GM12891 (cell line): ENCODE measurements at places on chromosomes 3 and 15.

- no peak for DNase-seq
Observed at GRCh38 chr3:72982609-72983366, 13.8 kb upstream of the PPP4R2 start.

DNA sequence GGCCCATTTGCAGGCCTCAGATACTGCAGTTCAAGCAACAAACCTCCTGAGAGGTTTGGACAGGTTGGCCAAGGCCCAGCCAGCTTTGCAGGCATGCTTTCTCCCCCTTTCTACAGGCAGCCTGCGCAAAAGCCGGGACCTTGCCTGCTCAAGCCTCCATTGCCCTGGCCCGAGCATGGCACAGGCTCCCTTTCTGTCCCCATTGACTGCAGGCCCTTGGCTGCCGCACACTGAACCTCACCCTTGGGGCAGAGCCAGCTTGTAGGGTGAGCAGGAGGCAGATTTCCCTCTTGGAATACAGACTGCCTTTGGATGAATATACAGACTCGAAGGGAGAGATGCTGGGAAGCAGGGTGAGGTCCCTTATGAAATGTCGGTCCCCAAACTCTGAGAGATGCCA is 461.7 kb upstream of the PROK2 start:
- DNase-seq, result no peak

DNA sequence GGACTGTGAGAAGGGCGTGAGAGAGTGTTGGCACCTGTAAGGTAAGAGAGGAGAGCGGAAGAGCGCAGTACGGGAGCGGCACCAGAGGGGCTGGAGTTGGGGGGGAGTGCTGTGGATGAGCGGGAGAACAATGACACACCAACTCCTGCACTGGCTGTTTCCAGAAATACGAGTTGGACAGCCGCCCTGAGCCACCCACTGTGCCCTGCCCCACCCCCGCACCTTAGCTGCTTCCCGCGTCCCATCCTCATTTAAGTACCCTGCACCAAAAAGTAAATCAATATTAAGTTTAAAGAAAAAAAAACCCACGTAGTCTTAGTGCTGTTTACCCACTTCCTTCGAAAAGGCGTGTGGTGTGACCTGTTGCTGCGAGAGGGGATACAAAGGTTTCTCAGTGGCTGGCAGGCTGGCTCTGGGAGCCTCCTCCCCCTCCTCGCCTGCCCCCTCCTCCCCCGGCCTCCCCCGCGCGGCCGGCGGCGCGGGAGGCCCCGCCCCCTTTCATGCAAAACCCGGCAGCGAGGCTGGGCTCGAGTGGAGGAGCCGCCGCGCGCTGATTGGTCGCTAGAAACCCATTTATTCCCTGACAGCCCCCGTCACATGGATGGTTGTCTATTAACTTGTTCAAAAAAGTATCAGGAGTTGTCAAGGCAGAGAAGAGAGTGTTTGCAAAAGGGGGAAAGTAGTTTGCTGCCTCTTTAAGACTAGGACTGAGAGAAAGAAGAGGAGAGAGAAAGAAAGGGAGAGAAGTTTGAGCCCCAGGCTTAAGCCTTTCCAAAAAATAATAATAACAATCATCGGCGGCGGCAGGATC is at the start of gene SOX2:
TSS of gene SOX2 (plus strand) at position 601 of the 811 bp plus-strand sequence. CDS start 436 bp downstream, outside the sequence.
- DNase-seq, result peak; percentile 57

- no peak for DNase-seq
Observed at GRCh38 chr3:10331320-10331719, 10.4 kb upstream of the SEC13 start.

DNA sequence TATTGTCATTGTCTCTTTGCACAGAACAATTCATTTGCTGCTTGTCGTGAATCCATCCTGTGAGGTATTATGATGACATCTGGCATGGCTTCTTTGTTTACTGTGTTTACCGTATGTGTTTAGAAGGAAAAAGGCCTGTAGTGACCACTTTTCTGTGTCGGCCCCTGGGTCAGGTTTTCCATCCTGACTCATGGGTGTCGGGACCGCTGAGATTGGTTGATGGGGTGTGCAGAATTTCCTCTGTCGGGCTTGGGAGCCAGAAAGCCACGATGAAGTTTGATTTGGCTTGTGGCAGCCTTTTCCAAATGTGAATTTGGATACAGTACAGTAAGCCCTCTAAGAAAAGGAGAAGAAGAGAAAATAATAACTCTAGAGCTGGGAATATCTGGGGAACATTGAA is 113.5 kb downstream of the FNDC3B start:
- DNase-seq, result no peak

DNA sequence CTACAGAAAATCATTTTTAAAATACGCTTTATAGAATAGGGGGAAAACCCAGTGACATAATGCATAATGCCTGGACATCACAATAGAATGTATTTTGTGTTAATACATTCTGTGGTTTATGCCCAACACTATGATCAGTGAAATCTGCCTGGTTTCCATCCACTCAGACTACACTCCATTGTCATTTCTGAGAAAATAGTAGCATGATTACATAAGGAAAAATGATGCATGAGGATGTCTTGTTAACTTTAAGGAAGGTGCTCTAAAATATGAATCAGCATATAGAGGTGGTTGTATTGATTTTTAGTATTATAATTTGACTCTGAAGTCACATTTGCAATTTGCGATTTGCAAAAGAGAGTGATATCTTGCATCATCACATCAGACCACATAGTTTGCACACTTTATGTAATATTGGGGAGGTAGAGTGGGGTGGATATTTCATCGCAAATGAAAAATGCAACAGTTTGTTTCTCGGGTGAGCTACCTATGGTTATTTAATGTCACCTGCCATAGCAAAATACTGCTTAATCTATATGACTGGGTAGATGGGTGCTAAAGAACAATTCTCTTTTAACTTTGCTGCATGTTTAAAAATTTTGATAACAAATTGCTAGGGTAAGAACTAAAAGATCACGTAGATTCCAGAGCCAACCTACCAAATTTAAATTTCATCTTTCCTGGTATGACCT is 403.9 kb downstream of the IL5RA start:
- DNase-seq, result no peak

DNA sequence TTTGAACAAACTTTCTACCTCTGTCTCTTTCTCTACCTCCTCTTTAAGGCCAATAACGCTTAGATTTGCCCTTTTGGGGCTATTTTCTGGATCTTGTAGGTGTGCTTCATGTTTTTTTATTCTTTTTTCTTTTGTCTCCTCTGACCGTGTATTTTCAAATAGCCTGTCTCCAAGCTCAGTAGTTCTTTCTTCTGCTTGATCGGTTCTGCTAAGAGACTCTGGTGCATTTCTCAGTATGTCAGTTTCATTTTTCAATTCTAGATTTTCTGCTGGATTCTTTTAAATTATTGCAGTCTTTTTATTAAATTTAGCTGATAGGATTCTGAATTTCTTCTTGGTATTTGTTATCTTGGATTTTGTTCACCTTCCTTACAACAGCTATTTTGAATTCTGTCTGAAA is 148.7 kb downstream of the RSRC1 start:
- DNase-seq, result no peak

DNA sequence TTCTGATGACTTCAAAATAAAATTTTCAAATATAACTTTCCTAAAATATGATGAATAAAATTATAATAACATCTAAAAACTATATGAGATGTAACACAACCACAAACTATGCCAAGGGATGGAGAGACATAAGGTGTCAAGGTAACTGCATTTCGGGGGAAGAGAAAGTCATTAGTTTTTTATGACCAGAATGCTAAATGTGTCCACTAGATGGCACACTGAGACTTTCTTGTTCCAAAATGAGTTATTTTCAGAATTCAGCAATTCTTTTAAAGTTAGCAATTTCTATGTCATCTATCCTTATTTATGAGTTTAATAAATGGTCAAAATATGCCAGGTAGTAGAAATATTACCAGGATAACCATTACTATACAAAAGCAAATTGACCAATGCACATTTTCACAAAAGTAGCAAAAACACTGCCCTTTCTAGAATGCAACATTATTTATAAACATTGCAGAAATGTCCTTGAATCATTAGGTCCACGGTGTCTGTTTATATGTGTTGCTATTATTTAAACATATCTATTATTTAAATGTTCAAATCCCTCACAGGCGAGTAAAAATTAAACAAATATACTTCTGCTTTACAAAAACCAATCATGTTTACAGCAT is 374.2 kb downstream of the PLCL2 start:
- DNase-seq, result peak; percentile 7

GRCh38 chr15:67100801-67101581 is 35.6 kb downstream of the SMAD3 start:
- DNase-seq, result no peak

GRCh38 chr3:156680243-156680914 is 6.0 kb downstream of the TIPARP start:
- no peak for DNase-seq

- DNase-seq, result no peak
Observed at GRCh38 chr15:25407950-25408349, 30.9 kb downstream of the UBE3A start.

GRCh38 chr3:55723653-55724406 is 236.7 kb upstream of the WNT5A start:
- no peak for DNase-seq

DNA sequence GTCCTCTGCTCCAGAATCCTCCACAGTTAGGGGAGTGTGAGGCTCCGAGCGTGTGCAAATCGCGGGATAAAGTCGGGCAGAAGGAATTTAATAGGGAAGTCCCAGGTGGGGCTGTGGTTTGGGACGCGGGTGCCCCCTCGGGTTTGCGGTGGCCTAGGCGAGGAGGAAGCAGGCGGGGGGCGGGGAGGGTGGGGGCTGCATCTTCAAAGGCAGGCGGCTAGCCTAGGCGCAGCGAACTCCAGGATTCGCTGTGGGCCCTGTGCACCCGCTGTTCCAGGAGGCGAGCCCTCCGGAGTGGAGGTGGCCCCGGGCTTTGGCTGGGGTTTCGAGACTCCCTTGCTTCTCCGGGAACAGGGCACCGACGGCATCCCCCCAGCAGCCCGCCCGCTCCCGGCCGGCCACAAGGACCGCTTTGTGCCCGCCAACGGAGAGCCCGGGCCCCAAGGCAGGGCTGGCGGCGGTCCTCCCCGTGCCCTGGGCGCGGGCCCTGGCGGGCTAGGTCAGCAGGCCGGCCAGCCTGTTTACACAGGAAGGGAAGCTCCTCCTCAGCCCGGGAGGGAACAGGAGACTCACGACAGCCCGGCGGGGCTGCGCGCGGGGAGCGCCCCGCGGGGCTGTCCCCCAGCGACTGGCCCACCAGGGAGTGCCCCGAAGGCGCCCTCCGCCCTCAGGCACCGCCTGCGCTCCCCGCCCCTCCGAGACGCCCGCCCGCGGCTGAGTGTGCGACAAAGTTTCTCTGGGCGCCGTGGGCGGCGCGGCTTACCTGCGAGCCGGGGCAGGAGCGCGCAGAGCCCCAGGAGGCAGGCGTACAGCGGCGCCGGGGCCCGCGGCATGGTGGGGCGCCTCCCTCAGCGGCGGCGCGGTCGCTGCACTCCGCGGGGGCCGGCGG is 753 bp downstream of the ITGB5 start:
- peak; percentile 51 for DNase-seq

- DNase-seq, result no peak
Observed at GRCh38 chr15:90460142-90460824, 69.4 kb upstream of the CRTC3 start.

GRCh38 chr15:99100245-99101173 is 4.4 kb upstream of the SYNM start:
- DNase-seq, result peak; percentile 35

DNA sequence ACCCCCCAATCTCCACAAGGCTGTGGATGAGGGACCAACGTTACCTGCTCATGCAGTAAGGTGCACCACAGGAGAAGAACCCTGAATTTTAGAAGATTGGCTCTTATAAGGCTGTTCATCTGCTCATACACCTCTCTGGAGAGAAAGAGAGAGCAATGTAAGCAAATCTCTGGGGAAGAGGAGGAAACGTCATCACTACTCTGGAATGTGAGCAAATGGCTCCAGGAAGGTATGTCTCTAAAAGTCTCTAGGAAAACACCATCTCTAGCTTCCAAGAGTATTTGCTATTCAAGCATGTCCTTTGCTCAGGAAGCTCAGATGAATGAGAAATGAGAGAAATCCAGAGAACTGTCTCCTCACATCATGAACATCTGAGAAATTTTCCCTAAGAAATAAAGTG is 235.4 kb downstream of the TBL1XR1 start:
- DNase-seq, result no peak

DNA sequence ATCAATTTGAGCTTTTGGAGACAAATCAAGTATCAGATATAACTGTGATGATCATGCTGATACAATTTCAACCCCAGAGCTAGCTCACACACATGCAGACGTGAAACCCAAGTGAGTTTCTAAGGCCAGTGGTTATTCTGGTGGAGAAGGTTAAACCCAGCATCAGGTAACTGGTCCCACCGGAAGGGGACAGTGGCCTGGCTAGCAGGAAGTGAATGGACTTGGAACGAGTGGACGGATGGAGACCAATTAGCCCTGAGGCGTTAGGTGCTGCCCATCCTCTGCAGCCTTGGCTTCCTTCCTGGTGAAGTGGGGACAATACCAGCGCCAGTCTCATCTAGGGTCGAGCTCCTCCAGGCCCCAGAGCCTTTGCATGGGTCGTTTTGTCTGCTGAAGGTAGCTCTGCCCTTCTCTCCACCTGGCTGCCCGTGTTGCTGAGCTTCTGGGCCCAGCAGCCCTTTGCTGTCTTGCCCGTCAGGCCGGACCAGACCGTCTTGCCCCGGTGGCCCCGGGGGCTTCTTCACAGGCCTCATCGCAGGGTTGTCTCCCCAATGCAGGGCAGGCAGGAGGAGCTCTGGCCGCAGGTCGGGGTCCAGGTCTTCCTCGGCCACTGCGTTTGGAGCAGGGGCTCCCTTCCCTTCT is 915 bp upstream of the KCTD6 start:
- DNase-seq, result no peak

DNA sequence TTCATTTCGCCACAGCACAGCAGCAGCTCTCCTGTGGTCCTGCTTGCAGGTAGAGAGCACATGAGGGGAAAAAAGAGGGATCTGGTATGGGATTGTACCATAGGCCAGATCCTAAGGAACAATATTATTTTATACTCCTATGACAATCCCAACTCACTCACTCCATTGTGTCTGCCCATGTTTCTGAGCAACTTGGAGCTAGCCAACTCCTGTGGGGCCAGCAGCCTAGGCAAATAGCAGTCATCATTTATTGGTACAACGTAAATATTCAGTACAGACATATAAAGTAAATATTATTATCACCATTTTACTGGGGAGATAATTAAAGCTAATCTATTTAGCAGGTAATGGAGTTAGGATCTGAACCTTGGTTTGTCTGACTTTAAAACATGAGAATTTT is 148.4 kb downstream of the MECOM start:
- DNase-seq, result no peak

GRCh38 chr3:117600112-117600511 is 890.5 kb downstream of the TUSC7 start:
- no peak for DNase-seq

DNA sequence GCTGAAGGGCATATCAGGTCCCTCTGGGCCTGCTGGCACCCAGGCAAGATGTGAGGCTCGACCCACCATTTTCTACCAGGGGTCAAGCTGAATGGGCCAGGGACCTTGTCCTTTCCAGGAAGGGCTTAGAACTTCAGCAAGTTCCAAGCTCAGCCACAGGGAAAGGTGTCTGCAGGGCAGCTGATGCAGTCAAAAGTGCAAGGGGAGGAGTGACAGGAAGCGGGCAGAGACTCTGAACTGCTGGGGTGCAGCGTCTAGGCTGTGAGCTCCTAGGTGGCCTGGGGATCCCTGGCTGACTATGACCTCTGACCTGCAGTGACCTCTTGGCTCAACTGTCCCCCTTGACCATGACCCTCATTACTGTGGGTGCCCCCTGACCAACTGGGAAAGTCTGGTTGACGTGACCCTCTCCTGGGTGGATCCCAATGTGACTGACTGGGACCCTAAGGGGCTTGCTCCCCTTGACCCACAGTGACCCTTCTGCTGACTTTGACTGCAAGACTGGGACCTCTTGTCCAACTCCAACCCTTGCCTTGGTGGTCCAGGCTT is 14.4 kb upstream of the SEC13 start:
- no peak for DNase-seq
